GM23338 (cell line): ENCODE measurements at places on chromosomes 16 and 17.

- peak; percentile 76 for DNase-seq
These were observed 550 bp upstream of the RNF213 start for GRCh38 chr17:80260069-80260535.

DNA sequence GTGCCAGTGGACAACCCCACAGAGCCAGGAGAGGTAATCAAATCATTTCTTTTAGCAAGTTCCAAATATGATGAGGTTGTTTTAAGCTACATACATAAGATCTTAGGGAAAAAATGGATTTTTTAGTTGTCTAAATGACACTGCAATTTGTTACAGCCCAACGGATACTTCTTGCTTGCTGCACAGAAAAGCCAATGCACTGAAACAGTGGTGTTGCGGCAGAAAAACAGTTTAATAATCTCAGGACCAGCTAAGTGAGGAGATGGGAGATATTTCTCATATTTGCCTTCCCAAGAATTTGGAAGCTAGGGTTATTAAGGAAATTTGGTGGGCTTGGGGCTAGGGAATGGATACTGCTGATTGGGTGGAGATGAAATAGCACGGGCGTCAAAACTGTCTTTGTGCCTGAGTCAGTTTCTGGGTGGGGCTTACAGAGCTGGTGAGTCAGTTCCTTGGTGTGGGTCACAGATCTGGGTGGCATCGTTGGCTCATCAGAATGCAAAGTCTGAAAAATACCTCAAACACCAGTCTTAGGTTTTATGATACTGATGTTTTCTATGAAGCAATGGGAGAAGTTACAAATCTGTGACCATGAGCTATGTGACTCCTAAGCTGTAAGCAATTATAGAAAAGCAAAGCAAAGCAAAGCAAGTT is 255.4 kb downstream of the IRX3 start:
- DNase-seq: no peak

DNA sequence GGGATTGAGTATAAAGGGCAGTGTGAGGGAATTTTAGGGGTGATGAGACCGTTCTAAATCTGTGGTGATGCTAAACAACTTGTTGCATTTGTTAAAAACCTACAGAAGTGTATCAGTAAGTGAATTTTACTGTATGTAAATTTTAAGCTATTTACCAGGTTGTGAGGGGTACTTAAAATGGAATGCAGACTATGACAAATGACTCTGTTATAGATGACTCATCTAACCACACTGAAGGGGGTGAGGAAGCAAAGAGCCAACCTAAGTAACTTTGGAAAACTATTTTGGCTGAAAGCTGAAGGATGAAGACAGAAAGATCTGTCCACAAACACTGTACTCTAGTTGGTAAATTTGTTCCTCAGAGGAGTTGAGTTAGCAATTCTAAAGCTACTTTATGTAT is 5.3 kb upstream of the MKS1 start:
- DNase-seq: no peak

- no peak for DNase-seq
These were observed 5.4 kb downstream of the TNP2 start for GRCh38 chr16:11263737-11264136.

GRCh38 chr17:37557482-37557881 is 51.7 kb downstream of the SYNRG start:
- no peak for DNase-seq

DNA sequence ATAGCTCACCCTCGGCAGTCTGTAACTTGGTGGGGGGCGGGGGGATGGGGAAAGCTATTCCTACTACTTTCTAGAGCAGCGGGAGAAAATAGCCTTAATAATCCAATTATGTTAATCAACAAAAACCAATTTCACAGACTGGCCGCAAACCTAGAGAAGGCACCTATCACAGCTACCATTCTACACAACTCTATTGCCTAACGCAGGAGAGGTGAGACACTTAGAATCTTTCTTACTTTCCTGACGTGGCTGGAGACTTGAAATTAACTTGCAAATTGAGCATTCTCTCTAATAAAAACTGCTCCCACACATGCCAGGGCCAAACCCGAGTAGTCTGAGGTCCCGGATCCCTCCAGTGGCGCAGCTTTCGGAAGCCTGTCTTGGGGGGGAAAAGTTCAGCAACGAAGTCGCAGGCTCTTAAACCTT is 794 bp downstream of the SMG6 start:
- no peak for DNase-seq

DNA sequence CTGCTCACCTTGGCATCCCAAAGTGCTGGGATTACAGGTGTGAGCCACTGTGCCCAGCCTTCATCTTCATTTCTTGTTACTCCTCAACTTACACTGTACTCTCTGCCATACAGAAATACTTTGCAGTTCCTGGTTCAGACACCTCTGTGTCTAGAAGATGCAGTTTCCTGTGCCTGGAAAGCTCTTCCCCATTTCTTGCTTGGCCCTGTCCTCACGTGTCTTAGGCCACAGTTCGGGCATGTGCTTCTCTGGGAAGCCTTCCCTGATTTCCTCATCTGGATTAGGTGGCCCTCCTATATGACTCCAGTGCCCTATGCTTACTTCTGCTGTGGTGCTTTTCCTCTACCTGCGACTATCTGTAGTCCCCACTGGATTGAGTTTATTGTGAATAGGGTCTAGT is 26.5 kb upstream of the CDR2 start:
- no peak for DNase-seq

GRCh38 chr16:88045820-88046303 is 94.6 kb downstream of the BANP start:
- DNase-seq: no peak

- DNase-seq: no peak
These were observed 52.8 kb downstream of the CDH11 start for GRCh38 chr16:65069065-65069464.

GRCh38 chr17:16383216-16383615 is 2.3 kb downstream of the UBB start:
- no peak for DNase-seq

DNA sequence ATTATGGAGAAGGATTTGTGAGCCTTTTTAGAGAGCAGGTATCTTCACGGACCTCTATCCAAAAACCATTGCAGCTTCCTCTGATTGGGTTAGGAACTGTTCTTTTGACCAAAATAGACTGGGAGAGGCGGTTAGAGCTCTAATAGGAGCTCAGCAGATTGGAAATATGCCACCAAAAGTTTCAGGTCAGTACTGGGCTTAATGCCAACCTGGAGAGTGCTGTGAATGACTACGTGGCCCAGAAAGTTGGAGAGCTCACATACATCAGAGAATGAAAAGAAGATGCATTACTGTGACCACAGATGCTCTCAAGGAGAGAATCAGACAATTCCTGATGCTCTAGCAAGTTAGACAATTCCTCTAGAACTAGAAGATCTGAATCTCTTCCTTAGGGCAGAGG is 86.5 kb downstream of the ABCA8 start:
- no peak for DNase-seq

GRCh38 chr16:23304620-23305019 is 2.5 kb downstream of the SCNN1B start:
- no peak for DNase-seq

- no peak for DNase-seq
These were observed 18.5 kb upstream of the CPD start for GRCh38 chr17:30360086-30360808.

DNA sequence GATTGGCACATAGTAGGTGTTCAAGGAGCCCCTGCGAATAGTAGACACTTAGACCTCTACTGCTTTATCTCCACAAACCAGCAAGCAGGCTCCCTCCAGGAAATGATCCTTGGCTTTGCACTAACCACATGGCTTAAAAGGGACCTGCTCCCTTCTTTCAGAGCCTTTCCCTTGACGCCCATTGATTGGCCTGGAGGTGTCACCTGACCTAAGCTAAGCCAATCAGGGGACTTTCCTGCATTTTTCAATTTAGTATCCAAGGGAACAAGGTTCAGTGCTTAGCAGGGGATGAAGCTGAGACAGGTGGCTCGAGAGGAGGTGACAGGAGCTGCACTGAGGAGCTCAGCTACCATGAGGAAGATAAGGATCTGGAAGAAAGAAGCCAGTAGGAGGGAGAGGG is 52.8 kb downstream of the CLEC19A start:
- no peak for DNase-seq

DNA sequence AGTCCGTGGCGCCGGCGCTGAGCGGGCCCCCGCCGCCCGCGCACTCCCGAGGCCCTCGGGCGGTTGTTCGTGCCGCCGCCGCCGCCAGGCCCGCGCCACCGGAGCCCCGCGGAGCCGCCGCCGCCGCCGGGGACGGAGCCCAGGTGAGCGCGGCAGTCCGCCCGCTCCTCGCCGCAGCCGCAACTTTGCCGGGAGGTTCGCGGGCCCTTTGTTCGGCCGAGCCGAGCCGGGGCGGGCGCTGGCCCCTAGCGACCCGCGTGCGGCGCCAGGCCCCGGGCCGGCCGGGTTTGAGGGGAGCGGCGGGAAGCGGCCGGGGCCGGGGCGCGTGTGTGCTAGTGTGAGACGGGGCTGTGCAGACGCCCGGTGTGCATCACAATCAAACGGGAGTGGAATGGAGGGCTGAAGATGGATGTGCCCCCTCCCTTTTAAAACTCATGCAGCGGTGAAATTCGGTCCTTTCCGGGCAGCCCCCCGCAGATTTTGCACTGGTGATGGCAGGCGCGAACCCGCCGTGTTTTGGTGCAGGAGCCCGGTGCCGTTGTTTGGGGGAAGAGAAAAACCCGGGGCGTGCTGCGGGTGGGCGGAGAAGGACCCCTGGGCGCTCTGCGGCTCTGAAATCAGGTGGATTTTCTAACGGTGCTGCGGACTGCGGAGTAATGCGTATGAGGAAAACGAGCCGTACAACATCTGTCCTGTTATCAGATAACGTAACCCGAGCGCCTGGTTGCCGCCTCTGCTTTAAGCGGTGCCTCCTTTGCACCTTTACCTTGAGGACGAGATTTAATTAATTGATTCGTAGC is 823 bp downstream of the TNRC6C start:
- DNase-seq: peak; percentile 44

DNA sequence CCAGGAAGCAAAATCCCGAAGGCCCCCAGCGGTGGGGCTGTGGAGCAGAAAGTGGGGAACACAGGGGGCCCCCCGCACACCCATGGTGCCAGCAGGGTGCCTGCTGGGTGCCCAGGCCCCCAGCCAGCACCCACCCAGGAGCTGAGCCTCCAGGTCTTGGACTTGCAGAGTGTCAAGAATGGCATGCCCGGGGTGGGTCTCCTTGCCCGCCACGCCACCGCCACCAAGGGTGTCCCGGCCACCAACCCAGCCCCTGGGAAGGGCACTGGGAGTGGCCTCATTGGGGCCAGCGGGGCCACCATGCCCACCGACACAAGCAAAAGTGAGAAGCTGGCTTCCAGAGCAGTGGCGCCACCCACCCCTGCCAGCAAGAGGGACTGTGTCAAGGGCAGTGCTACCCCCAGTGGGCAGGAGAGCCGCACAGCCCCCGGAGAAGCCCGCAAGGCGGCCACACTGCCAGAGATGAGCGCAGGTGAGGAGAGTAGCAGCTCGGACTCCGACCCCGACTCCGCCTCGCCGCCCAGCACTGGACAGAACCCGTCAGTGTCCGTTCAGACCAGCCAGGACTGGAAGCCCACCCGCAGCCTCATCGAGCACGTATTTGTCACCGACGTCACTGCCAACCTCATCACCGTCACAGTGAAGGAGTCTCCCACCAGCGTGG is 6.5 kb downstream of the CBX2 start:
- DNase-seq: no peak

DNA sequence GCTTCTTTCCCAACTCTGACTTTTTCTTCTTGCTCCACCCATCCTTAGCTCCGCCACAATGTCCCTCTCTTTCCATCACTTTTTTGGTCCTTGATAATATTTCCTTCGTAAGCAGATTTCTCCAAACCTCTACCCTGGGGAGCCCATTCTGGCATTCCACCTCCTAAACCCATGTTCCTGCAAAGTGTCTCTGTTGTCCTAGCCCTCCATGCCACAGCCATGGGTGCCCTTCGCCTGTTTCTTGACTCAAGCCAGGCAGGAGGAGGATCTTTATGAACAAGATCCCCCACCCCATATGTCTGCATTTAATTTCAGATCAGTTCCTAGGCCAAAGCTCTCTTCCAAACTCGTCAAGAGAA is 42.4 kb downstream of the GAS7 start:
- no peak for DNase-seq

DNA sequence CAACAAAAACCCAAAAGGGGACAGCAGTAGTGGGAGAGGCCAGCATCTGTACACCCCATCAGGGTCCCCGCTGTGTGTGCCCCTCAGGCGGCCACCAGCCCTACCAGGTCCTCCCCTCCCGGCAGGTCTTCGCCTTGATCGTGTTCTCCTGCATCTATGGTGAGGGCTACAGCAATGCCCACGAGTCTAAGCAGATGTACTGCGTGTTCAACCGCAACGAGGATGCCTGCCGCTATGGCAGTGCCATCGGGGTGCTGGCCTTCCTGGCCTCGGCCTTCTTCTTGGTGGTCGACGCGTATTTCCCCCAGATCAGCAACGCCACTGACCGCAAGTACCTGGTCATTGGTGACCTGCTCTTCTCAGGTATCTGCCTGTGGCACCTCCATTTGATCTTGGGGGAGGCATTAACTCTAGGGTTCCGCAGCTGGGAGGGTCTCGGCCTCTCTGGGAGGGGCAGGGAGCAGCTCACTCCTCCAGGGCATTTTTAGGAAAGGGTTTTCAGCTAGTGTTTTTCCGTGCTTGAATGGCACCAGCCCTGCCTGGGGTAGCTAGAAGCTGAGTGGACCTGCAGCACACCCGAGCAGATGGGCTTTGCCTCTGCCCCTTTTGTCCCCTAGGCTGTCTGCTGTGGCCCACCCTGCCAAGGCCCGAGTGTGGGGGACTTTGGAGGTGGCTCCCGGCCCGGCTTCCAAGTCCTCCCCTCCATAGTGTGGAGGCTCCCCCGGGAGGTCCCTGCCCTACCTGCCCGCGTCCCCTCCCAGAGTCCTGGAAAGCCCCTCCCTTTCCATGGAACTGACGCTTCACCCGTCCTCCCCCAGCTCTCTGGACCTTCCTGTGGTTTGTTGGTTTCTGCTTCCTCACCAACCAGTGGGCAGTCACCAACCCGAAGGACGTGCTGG is 2.6 kb downstream of the SYNGR2 start:
- DNase-seq: no peak

DNA sequence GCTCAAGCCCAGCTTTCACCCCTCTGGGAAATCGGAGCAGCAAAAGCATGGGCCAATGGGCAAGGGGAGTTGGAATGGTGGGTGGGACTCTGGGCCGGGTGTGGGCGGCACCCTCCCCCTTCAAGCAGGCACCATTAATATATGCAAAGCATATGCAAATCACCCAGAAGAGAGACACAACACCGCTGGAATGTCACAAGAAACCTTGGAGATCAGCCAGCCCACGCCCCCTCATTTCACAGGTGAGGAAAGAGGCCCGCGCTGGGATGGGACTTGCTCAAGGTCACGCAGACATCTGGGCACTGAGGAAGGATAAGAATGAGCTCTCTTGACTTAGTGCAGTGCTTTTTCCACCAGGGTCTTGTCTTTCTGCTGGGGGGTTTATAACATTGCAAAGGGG is 4.8 kb downstream of the SRCIN1 start:
- peak; percentile 82 for DNase-seq

- peak; percentile 50 for DNase-seq
These were observed 47.5 kb downstream of the XYLT1 start for GRCh38 chr16:17423221-17423620.

- peak; percentile 81 for DNase-seq
These were observed at the start of gene OR1F1 for GRCh38 chr16:3187798-3188674. OR1F1 (plus strand) TSS chr16:3188204.

- DNase-seq: peak; percentile 51
These were observed 8.3 kb upstream of the CDRT15 start for GRCh38 chr17:14245002-14245401.

GRCh38 chr17:45320931-45321461 is 4.2 kb upstream of the MAP3K14 start:
- no peak for DNase-seq

GRCh38 chr17:82948081-82948511 is 108.3 kb upstream of the ZNF750 start:
- DNase-seq: no peak
